ENCODE measurements at places on chromosomes 6 and 20. TPM values are rescaled to one million over a fixed set of nuclear protein-coding genes. Genes with fewer than 3 reads are reported as not detected.

Gene TREM2
- total RNA-seq, result not detected

Gene CRIP3
- not detected for total RNA-seq

Gene DEFB110
- total RNA-seq, result not detected

Gene NRSN2
- total RNA-seq, result 104 TPM

Gene ZSCAN31
- 0.84 TPM for total RNA-seq

Gene OR2J3
- total RNA-seq, result not detected

Gene RNGTT
- total RNA-seq, result 12.9 TPM

Gene AGER
- total RNA-seq, result 1.0 TPM
